ENCODE measurements at places on chromosomes 6 and 20.
A peak's percentile ranks its signal among the peaks of the same experiment; 100 is the strongest.

DNA sequence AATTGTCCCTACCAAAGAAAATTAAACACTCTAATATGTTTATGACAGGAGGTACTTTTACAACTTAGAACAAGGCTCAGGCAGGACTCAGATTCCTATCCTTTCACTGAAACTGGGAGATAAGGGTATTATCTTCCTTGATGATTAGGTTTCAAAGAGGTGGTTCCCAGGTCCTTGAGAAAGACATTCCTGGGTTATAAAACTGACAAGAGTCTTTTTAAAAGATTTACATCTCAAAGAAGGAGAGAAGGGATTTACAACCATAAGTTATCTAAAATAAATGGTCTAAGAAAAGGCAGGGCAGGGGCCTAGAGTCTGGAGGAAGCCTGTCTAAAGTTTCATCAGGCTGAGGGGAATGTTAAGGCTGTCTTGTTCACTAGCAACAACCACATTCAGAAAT lies 1492.5 kb downstream of the HACE1 start:
- DNase-seq: no peak

GRCh38 chr6:152671171-152671570 lies 26.5 kb upstream of the MYCT1 start:
- no peak for DNase-seq

DNA sequence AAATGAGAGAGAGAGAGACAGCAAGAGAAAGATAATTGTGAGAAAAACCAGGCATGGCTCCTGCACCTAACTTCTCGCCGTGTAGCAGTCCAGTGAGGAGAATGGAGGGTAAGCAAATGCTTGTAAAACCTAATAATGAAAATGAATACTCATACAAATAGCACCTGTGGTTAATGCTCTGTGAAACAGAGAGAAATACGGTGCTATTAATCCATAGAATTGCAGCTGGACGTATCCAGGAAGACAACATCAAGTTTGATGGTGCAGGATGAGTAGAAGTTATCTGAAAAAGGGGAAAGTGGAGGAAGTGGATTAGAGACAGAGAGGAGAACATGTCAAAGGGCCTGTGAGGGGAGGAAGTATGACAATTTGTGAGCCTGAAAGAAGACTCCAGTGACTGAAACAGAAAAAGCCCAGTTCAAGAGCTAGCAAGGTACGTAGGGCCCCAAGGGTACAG lies 89.4 kb upstream of the PAK5 start:
- DNase-seq: no peak

DNA sequence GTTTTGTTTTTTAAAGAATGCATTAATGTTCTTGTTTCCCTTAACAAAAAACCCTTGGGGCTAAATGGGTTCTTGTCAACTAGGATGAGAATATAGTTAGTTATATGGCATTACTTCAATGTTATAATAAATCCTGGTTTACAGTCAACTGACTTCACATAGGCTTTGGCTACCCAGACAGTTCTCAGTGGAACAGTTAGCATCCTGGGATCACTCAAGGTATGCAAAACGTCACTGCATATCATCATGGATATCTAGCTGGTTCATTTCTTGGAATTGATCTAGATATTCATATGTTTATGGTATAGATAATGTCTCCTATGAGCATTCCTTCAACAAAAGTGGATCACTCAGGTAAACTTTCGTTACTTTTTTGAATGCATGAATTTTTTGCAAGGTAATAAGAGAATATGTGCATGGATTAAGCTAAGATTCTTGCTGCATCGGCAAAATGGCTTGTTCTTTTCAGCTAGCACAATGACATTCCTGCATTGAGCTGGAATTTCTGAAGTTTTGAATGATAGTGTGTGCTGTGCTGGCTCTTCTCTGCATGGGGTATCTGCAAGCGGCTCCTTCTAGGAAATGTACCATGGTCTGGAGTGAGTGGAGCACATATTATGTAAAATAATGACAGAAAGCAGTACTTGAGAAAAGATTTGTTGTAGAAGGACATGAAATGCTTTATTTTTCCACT lies 138.9 kb downstream of the ADGRG6 start:
- DNase-seq: no peak

DNA sequence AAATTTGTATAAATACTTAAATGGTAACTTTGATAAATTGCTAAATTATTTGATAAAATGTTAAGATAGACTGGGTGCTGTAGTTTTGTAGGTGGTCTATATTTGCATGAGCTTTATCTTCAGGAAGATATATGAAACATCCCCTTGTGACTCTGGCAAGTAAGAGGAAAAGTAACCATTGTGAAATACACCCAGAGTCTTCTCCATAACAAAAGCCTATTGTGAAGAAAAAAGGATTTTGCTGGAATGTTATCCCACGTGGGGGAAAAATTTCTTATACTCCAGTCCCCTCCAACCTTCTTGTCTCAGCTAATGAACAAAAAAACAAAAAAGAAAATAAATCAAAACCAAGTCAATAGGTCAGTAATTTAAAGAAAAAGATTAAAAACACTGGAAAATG lies 600.7 kb downstream of the HDGFL1 start:
- no peak for DNase-seq

DNA sequence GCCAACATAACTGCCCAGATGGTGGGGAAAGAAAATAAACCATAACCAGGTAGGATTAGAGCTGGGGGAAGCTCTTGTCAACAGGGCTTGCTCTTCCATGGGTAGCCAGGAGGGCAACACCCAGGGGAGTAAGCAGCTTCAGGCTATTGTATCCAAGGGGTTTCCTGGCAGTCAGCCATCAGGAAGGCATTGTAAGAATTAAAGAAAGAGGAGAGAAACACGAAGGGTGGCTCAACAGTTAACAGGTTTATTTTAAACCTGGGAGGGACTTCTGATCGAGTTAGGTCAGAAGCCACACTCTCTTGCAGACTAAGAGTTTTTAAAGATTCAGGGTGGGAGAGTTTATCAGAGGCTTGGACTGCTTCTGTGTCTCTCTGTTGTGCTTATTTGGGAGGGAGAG lies 114.2 kb downstream of the QRSL1 start:
- no peak for DNase-seq

GRCh38 chr6:133306931-133307330 lies 65.8 kb downstream of the EYA4 start:
- DNase-seq: no peak

DNA sequence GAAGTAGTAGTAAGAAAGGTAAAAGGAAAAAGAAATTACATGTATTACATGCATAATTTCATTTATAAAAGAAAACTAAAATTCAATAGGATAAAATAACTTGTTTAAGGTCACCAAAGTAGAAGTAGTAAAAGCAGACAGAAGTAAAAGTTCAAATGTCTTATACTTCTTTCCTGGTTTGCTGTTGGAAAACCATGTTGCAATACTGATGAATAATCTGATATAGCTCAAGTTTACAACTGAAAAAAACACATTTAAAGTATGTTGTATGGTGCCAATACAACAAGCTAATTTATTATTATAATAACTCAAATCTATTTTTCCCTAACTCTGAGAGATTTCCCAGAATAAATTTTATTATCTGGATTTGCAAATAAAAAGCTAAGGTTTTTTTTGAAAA lies 78.3 kb downstream of the PHIP start:
- no peak for DNase-seq

- DNase-seq: no peak
These were observed 26.3 kb upstream of the RAB23 start for GRCh38 chr6:57248311-57248895.

- no peak for DNase-seq
These were observed 111.7 kb downstream of the TRERF1 start for GRCh38 chr6:42339991-42340401.

DNA sequence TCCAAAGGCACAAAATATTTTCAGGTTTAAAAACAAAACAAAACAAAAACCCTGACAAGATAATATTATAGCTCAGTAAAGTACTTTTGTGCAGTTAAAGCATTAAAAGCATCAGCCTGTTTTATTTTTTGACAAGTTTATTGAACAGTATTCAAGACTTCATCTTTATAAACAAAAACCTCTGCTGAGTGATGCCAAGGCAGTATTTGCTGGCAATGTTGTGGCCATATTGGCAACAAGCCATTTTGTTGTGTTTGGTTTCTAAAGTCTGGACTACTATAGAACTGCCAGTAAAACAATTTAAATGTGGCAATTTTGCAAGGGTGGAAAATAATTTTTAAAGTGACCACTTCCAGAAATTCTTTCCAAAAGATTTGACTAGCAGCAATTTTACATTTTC lies 15.9 kb downstream of the CPNE1 start:
- DNase-seq: peak; percentile 61

- DNase-seq: peak; percentile 96
These were observed at the start of gene BPHL for GRCh38 chr6:3118353-3119039. Gene BPHL, plus strand, starts transcription at chr6:3118711. Its CDS starts 30 bp downstream, at chr6:3118741.

GRCh38 chr20:20480689-20481088 lies 112.8 kb downstream of the INSM1 start:
- no peak for DNase-seq

- no peak for DNase-seq
These were observed 48.9 kb upstream of the STK35 start for GRCh38 chr20:2052741-2053140.

Data from G401 (cell line).